ENCODE measurements at places on chromosomes 2 and 18.

DNA sequence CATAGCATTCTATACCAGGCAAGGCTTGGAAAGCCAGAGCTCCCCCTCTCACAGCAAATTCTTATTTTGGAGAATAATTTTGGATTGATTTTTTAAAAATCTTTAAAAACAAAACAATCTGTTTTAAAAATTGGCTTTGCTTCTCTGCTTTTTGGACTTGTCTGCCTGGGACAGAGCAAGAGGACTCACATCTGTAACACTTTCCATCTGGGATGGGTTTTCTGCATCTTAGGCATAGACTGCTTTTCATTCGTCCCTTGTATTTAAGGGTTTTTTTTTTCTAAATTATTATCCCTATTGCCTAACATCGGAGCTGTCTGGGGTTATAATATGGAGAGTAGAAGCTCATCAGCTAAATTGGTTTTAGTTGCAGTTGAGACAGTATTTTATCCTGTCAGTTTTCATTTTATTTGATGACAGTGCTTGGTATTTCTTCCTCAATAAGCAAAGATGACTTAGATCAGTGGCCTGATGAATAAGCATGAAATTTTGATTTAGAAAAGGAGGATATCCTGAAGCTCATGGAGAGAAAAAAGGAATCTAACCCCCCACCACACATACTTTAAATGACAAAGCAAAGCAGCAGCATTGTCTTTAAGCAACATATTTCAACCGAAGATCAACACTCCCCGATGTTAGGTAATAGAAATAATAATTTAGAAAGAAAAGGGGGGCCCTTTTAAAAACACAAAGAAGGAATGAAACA is 2.3 kb upstream of the FZD7 start:
- DNase-seq = no peak

GRCh38 chr2:186561467-186562208 is 28.2 kb upstream of the ITGAV start:
- no peak for DNase-seq

- DNase-seq = no peak
Observed at GRCh38 chr2:109175350-109175678, 46.3 kb downstream of the SH3RF3 start.

- DNase-seq = no peak
Observed at GRCh38 chr2:160306985-160307384, 106.9 kb upstream of the ITGB6 start.
